ENCODE measurements at places on chromosomes 2 and 18.

- DNase-seq: no peak
Observed at GRCh38 chr2:8872821-8873432, 35.5 kb upstream of the KIDINS220 start.

DNA sequence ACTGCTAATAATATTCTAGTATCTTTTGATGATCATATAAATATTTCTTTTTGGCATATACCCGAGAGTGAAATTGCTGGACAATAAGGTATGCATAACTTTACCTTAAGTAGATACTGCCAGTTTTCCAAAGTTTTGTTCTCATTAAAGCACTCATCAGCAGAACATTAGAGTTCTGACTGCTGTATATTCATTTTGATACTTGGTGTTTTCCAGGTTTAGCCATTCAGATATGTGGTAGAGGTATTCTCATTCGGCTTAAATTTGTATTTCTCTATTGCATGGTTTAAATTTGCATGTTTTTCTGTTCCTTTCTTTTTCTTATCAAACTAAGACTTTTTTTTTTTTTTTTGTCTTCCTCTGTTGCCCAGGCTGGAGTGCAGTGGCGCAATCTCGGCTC is 18.2 kb downstream of the CYBRD1 start:
- DNase-seq: no peak

- DNase-seq: no peak
Observed at GRCh38 chr2:30038419-30038818, 108.4 kb upstream of the YPEL5 start.

DNA sequence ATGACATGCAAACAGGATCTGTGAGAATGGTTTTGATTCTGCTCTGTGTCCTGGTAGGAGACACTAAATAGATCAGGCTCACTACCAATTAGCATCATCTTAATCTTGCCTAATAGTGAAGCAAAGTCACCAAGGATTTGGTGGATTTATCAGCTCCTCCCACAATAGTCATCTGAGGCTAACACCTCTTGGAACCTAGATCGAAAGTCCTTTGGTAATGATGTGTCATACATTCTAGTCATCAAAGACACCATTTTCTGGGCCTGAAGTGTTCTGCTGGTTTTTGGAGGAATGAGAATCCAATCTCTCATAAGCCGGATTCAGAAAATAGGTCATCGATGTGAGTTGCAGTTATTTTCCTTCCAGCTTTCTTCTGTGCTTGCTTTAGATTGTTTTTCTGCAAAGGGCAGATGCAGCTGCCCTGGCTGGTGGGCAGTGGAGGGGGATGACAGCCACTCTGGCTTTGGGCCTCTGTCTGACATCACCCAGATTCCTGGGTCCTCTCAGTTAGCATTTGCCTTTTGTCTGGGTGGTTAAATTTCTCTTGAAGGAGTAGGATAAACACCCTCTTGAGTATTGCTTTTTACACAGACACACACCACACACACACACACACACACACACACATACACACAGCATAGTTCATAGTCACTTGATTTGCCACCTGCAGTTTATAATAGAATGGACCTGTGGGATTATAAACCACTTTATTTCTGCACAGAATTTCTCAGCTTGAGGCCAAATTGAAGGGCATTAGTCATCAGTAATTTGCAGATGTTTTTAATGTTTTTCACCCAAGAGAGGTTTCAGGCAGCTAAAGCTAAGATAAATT is at the start of gene MYO3B:
MYO3B (plus strand) TSS at position 198 of the 832 bp plus-strand sequence; CDS start at position 339, 141 bp downstream.
- no peak for DNase-seq

GRCh38 chr2:41955316-41956043 is 92.3 kb upstream of the PKDCC start:
- DNase-seq: no peak

DNA sequence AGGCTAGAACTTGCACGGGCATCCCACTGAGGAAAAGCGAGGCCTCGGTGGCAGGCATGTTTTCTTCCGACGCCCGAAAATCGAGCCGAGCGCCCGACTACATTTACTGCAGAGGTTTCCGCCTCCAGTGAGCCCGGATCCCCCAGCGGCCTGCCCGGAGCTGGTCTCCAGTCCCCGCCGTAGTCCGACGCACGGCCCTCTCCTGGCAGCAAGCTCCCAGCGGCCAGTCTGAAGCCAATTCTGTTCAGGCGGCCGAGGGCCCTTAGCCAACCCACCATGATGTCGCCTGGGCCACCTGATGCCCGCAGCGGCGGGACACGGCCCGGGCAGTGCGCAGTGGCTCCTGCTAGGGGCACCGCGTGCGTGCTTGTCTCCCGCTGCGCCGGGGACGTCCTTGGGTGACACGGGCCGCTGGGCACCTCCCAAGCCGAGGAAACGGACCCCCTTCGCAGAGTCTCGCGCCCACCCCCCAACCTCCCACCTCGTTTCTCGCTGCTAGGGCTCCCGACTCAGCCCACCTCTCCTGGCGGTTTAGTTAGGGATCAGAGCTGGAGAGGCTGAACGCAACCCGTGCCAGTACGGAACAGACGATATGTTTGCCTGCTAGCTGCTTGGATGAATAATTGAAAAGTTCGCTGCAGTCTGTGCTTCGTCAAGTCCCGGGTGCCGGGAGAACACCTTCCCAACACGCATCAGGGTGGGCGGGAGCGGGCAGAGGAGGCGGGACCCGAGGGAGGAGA is 5.3 kb downstream of the ONECUT2 start:
- DNase-seq: no peak

GRCh38 chr2:4214444-4215205 is 511.2 kb downstream of the DCDC2C start:
- DNase-seq: no peak

- DNase-seq: no peak
Observed at GRCh38 chr2:132665401-132666140, 4.4 kb downstream of the LYPD1 start.

GRCh38 chr18:49250816-49251388 is 209.5 kb downstream of the DYM start:
- DNase-seq: no peak

DNA sequence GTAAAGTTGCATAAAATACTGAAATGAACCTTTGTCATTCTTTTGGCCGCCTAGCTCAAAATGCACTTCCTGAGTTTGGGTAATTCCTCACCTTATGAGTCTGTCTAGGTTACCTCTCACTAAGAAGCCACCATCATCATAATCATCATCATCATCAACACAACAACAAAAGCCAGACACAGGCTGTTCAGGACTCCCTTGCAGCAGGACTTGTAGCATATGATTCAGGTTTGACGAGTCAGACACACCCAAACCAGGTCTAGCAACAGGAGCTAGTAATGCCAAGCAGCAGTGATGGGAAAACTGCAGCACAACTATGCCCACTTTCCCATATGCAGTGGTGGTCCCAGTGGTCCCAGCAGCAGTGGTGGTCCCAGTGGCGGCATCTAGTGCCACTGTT is 2.8 kb upstream of the SGO2 start:
- no peak for DNase-seq

DNA sequence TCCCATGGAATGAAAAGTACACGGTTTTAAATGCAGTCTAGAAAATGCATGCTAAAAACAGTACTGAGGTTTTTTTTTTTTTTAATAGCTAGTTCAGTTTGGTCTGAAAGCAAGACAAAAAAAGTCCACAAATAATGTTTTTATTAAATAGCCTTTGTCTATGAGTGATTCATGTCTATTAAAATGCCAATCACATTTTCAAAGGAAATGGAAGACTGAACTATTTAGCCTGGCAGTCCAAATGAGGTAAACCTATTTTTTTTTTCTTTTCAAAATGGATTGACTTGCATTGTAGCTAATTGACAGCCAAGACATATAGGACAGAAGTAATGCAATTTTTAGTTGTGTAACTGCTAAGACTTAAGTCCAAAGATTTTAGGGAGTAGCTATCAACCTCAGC is 90.3 kb downstream of the LRP1B start:
- DNase-seq: no peak

DNA sequence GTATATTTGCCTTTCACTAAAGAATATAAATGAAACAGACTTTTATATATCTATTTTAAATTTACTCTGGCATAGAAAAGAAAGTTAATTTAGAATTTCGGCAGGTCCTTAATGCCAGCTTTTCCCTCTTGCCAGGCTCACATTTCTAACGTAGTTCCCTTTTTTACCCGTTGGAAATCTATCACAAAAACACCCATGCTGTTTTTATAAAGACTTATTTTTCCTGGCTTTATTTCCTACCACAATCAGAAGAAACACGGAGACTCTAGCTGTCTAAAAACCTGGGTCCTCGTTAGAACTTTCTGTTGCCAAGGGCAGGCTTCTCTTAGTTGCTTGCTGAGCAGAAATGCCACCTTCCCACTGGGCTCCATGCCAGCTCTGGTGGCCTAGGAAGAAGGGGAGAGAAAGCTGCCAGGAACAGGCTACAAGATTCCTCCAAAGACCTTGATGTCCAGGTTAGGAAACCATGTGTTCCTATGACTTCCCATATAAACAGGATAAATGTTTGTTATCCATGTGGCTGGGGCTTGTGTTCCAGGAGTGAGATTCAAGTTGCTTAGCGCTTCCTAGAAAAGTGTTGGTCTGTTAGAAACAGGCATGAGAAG is 17.8 kb upstream of the TMEM18 start:
- no peak for DNase-seq

- no peak for DNase-seq
Observed at GRCh38 chr2:70690846-70691245, 77.2 kb downstream of the ADD2 start.

- no peak for DNase-seq
Observed at GRCh38 chr18:44909191-44909719, 228.6 kb downstream of the SETBP1 start.

GRCh38 chr2:1915196-1915595 is 170.9 kb upstream of the PXDN start:
- DNase-seq: no peak

GRCh38 chr2:207110715-207111114 is 55.0 kb downstream of the KLF7 start:
- no peak for DNase-seq

DNA sequence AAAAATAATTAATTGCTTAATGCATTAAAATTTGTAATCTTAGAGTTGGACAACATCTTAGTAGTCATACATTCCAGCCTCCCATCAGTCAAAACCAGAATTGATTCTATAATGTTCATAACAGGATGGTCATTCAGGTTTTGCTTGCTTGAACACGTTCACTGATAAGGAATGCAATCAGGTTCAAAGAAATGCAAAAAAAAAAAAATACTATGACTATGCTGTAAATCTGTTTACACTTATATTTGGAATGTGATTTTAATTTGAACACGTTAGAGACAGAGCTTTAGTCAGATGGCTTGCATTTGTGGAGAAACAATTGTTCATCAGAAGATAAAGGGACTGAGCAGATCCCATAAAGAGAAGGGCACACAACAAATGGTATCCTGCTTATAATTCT is 131.3 kb upstream of the UNC80 start:
- no peak for DNase-seq

DNA sequence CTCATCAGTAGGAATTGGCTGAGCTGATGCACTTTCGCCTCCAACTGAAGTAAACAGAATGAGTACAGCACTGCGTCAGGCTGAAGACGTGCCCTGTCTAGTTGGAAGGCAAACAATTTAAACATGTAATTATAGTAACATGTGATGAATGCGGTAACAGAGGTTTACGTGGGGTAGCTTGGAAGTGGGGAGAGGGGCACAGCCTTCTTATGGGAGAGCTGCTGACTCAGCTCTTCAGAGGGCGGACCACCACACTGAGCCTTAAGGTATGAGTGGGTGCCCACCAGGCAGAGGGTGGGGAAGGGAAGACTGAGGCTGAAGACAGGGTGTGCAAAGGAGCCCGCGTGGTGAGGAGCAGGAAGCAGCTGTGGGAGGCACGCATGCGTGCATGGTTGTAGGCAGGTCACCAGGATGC is 6.2 kb upstream of the EHD3 start:
- no peak for DNase-seq

DNA sequence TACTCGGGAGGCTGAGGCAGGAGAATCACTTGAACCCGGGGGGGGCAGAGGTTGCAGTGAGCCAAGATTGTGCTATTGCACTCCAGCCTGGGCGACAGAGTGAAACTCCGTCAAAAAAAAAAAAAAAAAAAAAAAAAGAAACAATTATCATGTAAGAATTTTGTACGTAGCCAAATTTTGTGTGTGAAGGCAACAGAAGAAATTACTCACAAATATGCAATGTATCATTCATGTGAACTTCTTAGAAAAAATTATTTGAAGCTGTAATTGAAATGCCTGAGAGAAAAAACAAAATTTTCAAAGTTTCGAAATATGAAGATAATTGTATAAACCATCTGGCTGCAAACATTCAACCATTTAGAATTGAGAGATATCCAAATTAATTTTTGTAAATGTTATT is 204.8 kb upstream of the PARD3B start:
- no peak for DNase-seq

GRCh38 chr2:220966636-220967035 is 605.5 kb downstream of the EPHA4 start:
- no peak for DNase-seq

- no peak for DNase-seq
Observed at GRCh38 chr2:73986085-73986681, 1.5 kb downstream of the TET3 start.

DNA sequence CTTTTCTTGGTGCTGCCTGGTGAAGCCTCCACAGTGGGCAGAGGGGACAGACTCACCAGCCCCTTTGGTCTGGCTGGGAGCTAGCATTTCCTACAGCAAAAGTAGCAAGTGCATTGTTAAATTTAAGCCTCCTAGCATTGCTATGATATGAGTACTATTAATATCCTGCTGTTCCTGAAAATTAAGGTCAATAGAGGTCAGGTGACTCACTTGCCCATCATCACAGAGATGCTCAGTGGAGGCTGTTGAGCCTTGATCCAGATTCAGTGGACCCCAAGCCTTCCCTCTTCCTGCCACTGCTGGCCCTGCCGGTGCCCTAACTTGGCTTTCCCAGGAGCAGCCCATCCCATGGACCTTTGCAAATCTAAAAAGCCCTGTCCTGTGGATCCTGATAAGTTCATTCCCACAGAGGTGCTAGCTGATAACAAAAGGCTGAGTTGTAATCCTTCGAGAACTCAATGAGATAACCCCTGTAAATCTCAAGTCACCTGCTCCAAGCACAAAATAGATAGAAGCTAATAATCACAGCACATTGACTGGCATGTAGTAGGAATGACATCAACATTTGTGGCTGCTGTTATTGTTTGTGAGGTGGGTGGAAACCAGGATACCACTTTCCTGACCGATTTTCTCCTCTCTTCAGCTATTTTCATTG is 84.4 kb downstream of the THNSL2 start:
- no peak for DNase-seq

- no peak for DNase-seq
Observed at GRCh38 chr2:61210332-61210981, 48.5 kb downstream of the C2orf74 start.

- DNase-seq: no peak
Observed at GRCh38 chr2:104703669-104704068, 150.2 kb upstream of the POU3F3 start.

GRCh38 chr18:75198036-75198435 is 10.9 kb downstream of the PTGR3 start:
- no peak for DNase-seq

DNA sequence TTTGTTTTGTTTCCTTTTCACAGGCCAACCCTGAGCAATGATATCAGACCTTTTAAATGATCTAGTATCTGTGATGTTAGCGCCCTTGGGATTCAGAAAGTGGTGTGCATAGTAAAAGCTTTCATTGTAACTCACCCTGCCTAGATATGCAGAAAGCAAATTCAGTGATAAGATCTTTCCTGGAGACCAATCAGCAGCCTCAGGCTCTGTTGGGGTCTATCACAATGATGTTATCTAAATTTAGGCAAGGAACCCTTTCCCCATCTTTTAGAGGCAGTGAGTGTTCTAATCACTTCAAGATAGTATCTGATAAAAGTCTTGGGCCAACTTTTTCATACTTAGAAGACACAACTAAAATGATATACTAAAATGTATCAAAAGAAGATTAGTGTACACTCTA is 23.6 kb upstream of the PNO1 start:
- DNase-seq: no peak

- no peak for DNase-seq
Observed at GRCh38 chr2:68367953-68368653, 3.0 kb downstream of the PLEK start.

Data from NK-92 treated with Interleukin-12 subunit alpha and Interleukin-12 subunit beta, amount 100 ng/mL, for 24 hours (cell line).